ENCODE measurements at places on chromosomes 11 and 22. TPM values are rescaled to one million over a fixed set of nuclear protein-coding genes. Genes with fewer than 3 reads are reported as not detected.
A peak's percentile ranks its signal among the peaks of the same experiment; 100 is the strongest.

GRCh38 chr11:7057641-7058040 is 31.2 kb upstream of the RBMXL2 start:
- DNase-seq, result peak; percentile 59

DNA sequence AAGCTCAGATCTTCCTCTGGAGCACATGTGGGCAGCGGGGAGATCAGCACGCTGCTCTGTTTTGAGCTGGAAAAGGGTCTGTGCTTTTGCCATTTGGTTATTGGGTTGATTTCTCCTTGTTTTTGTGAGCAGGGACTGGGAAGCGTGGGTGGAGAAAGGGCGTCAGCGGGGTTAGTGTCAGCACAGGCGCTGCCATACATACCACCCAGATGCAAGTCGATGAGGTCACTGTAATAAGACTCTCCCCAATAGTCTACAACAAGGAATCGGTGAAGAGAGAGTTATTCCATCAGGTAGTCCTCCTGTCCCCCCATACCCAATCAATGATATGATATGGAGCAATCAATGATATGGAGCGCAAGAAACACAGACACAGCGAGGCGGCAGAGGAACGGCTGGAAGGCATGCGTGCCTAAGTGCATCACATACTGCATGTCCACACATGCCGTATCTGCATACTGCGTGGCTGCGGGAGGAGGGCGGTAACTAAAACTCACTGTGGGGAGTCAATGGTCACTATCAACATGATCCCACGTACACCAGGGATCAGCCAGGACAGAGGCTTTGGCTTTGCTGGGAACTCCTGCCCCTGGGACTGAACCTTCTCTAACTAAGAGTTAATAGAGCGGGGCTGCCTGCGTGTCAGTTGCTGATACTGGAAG is 29.5 kb upstream of the BID start:
- DNase-seq, result no peak

DNA sequence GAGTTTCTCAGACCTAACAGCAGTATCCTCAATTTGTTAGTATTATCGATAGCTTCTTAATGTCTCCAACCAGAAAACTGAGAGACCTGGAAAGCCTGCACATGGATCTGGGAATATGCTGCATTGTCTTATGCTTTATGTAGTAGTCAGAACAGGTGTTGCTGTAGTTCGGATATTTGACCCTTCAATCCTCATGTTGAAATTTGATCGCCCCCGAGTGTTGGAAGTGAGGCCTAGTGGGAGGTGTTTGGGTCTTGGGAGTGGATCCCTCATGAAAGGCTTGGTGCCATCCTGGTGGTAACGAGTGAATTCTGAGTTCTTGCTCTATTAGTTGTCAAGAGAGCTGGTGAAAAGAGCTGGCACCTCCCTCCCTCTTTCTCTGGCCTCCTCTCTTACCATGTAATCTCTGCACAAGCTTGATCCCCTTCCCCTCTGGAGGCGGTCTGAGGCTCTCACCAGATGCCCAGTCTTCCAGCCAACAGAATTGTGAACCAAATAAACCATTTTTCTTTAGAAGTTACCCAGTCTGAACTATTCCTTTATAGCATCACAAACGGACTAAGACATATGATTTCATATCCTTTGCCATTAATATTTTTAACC is 227.1 kb downstream of the DDX10 start:
- no peak for DNase-seq

- no peak for DNase-seq
These were observed 9.5 kb downstream of the GTPBP1 start for GRCh38 chr22:38715176-38715764.

The GP1BB gene
- 1.8 TPM for total RNA-seq

- no peak for DNase-seq
These were observed 507.1 kb downstream of the SOX6 start for GRCh38 chr11:15849257-15849656.

DNA sequence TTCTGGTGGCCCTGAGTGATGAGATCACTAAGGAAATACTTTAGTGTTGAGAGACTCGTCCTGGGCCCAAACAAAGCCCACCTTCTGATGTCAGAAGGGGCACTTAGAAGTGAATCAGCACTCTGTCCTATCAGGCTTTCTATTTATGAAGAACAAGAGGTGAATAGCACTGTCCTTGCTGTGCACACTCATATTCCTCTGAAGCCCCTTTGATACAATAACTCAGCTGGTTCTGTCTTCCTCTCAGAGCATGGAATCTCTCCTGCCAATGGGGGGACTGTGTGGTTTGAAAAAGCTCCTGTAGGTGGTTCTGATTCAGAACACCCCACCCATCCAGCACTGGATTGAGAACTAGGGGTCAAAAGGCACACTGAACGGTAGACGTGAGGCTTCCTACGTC is 348.1 kb downstream of the ETS1 start:
- peak; percentile 85 for DNase-seq

- no peak for DNase-seq
These were observed 27.8 kb downstream of the USP28 start for GRCh38 chr11:113847580-113847979.

- no peak for DNase-seq
These were observed 17.9 kb downstream of the MUC5AC start for GRCh38 chr11:1175461-1176223.

GRCh38 chr22:35126993-35127392 is 61.0 kb downstream of the ISX start:
- no peak for DNase-seq

The OR8D4 gene
- under 0.01 TPM for total RNA-seq

GRCh38 chr22:45911601-45912271 is 65.2 kb downstream of the WNT7B start:
- DNase-seq, result no peak

- DNase-seq, result no peak
These were observed 36.7 kb downstream of the SMC1B start for GRCh38 chr22:45376703-45377102.

GRCh38 chr22:37971475-37972434 is 12.6 kb downstream of the SOX10 start:
- peak; percentile 39 for DNase-seq

The GLYATL2 gene
- total RNA-seq, result 1.1 TPM

DNA sequence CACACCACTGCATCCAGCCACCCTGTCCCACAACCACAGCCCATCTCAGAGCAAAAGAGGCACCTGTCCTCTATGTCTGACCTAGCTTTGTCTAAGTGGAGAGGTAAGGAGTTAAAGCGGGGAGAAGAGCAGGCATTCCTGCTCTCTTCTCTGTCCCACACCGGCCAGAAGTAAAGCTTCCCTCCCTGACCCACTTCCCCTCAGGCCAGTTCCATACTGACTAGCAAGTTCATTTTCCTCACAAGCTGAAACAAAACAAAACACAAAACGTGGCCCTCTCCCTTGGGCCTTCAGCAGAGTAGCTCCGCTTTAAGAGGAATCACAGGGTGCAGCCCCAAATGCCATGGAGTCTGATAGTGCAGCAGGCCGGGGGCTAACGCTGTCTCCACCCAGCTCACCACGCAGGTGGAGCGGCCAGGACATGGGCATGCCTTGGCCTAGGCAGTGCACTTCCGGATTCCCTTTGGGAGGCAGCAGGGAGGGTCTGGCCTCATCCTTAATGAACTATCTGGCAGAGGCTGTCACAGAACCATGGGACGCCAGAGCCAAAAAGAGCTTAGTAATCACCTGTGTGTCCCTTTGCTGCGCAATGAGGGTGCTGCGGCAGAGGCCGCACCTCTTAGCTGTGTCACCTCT is 34.0 kb downstream of the FLI1 start:
- no peak for DNase-seq

The EIF3L gene
- total RNA-seq, result 280 TPM

The APOL6 gene
- 40.7 TPM for total RNA-seq

- DNase-seq, result no peak
These were observed 23.2 kb upstream of the IGLL1 start for GRCh38 chr22:23603266-23603665.

GRCh38 chr22:41078931-41079330 is 13.5 kb upstream of the EP300 start:
- no peak for DNase-seq

GRCh38 chr11:17388609-17389210 is at the start of gene KCNJ11:
Gene KCNJ11, minus strand, starts transcription at chr11:17388659. Its CDS starts 568 bp downstream, at chr11:17388091.
- no peak for DNase-seq

DNA sequence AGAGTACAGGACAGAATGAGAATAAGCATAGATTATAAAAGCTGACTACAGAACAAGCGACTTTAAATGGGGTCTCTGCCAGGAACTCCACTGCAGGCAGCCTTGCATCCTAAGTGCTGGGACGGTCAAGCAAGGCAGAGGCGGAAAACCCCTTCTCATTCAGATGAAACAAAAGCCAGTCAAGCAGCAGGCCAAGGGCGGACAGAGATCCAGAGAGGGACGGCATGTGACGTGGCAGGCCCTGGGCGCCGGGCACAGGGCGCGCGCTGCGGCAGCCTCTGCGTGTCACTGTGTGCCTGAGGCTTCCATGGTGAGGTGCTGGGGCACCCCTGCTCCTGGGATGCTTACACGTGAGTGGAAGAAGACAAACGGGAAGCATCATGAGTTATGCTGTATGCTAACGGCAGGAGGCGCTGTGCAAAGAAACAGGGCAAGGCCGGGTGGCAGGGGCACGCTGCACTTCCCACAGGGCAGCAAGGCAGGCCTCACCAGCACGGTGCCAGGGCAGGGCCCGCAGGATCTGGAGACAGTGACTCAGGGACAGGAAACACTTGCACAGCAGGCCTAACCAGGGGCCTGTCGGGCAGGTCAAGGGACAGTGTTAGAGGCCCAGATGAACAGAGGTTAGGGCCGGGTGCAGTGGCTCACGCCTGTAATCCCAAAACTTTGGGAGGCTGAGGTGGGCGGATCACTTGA is 6.2 kb downstream of the TOLLIP start:
- DNase-seq, result peak; percentile 89

The KRTAP5-2 gene
- total RNA-seq, result not detected

DNA sequence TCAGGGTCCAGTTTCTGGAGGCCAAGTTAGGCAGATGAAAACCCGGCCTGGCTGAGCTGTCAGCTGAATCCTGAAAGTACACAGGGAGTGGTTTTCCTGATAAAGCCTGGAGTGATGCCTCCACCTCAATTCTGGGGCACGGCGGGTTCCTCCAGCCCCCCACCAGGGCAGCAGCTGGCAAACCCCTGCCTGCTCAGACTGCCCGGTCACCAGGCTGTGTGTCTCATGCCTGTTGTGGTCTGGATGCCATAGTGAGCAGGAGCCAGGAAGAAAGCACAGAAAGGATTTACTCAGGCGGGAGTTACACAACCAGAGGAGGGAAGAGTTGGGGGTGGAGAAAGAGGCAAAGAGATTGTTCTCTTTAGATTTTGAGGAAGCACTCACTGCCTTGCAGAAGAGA is 119.9 kb upstream of the RASSF10 start:
- DNase-seq, result peak; percentile 93

DNA sequence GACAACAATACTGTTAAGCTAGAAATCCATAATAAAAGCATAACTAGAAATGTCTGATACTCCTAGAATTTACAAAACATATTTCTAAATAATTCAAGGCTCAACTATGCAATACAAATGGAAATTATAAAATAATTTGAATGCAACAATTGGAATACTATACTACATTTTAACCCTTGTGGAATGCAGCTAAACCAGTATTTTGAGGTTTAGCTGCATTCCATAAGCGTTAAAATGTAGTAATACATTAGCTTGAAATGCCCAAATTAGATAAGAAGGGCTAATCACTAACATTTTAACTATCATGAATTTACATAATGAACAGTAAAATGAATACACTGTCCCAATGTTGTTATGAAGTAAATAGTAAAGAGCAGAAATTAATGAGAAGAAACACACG is 617.2 kb upstream of the CHORDC1 start:
- peak; percentile 8 for DNase-seq

The MFRP gene
- total RNA-seq, result not detected

- no peak for DNase-seq
These were observed 471.1 kb downstream of the TBC1D22A start for GRCh38 chr22:47233316-47234243.

DNA sequence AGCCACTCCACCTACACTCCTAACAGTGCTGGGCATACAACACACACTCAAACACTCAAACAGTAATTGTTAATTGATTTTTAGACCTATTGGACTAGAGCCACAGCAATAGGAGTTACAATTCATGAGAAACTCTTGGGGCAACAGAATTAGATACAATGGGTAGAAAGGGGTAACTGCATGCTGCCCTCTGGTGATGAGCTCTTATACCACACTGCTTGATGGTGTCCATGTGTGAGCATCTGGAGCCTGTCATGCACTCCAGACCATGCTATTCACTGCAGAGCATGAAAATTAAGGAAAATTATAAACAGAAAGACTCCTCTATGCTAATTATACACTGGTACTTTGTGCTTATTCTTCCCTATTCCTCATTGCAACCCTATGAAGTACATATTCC is 975.5 kb upstream of the CCDC90B start:
- no peak for DNase-seq

GRCh38 chr22:23002612-23003180 is 67.6 kb upstream of the GNAZ start:
- DNase-seq, result no peak

DNA sequence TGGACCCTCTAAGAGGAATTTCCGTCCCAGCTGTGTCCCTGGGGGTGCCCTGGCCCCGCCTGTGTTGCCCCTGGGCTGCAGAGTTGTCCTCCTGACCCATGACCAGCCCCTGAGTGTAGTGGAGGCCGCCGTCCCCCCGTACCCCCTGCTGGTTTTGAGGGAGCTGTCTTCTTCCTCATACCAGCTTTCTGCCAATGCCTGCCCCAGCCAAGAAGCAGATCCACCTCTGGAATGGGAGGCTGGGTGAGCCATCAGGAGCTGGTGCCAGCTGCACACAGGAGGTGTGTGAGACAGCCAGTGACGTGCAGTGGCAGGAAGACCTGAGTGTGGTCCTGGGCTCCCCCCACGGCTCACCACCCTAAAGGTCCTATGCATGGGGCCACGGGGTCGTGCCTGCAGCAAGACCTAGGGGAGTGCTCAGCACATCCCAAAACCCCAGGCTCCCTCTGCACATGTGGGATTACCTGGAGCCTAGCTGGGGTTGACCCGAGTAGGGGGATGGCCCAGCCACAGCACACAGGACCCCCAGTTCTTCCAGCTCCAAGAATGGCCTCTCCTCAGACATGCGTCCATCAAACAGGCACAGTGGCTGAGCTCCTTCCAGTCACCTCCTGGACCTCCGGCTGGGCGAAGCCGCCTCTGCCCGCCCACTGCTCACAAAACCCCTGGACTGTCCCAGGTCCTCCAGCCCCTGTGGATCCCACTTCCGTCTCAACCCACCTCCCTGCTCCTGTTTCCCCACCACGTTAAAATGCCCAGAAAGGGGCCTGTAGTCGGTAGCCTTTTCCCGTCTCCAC is 647.6 kb downstream of the BRD1 start:
- no peak for DNase-seq

DNA sequence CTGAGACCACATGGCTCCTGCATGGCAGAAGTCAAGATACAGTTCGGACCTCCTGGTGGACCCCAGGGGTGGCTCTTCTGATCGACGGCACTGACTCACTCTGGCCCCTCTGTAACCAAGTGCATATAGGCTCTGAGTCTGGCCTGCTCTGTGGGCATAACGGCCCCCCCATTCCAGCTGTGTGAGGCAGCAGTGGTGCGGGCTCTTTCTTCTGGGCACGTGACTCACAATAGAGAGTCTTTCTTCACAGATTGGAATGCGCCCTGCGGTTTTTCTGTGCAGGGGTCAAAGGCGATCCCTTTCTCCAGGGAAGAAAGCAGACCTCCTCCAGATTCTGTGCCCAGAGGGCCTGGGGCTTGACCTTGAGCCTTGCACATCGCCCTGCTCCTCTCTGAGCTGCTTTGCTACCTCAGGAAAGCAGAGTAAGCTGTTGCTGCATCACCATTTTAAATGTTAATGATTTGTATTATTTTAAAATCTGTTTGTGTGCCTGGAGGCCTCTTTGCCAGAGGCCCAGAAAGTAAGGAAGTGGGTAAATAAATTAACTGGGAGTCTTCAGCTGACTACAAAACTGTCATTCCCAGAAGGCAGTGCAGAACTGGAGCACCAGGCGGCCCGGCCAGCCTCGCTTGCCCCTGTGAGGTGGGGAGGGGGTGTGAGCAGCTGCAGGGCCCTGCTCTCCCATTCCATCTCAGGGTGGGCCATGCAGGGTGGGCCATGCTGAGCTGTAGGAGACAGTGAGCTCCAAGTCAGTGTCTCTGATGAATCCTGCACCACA is 199.0 kb downstream of the GRIK4 start:
- peak; percentile 92 for DNase-seq
